ENCODE measurements at places on chromosomes 3 and 15. TPM values are rescaled to one million over a fixed set of nuclear protein-coding genes. Genes with fewer than 3 reads are reported as not detected.

Gene ACKR4
- total RNA-seq, result 0.58 TPM

Gene RARB
- total RNA-seq, result 37.2 TPM

Gene CD80
- total RNA-seq, result not detected

Gene TNNC1
- not detected for total RNA-seq

Gene DPH3
- total RNA-seq, result 16.4 TPM

Gene TEX55
- not detected for total RNA-seq

Gene RASL12
- 12.1 TPM for total RNA-seq

Gene CP
- total RNA-seq, result not detected

Gene SH3BP5
- total RNA-seq, result 16.1 TPM

Gene GOLGA8T
- not detected for total RNA-seq

Gene RTP1
- total RNA-seq, result not detected

Gene KNG1
- total RNA-seq, result not detected

Gene TRIM71
- not detected for total RNA-seq

Gene PTX3
- total RNA-seq, result 865 TPM

Gene CDCP1
- 7.2 TPM for total RNA-seq

Gene C3orf49
- not detected for total RNA-seq

Gene RASA2
- total RNA-seq, result 7.2 TPM

Gene RHOV
- total RNA-seq, result not detected

Gene VEPH1
- 92.5 TPM for total RNA-seq

Gene RBPMS2
- not detected for total RNA-seq

Gene NAALADL2
- total RNA-seq, result 0.86 TPM

Gene ADAMTS7
- total RNA-seq, result 3.2 TPM

Gene RTP2
- total RNA-seq, result not detected

Gene FBXL22
- 0.58 TPM for total RNA-seq

Gene FSTL1
- total RNA-seq, result 637 TPM

Gene C15orf62
- total RNA-seq, result 0.18 TPM

Gene SLC22A14
- total RNA-seq, result not detected

All from myometrial cell (primary cell).